Stimulated activated CD8-positive, alpha-beta memory T cell treated with anti-CD3 and anti-CD28 coated beads, Interleukin-4, amount 100 ng/mL, for 4 hours (primary cell): ENCODE measurements at places on chromosomes 1 and 21.

DNA sequence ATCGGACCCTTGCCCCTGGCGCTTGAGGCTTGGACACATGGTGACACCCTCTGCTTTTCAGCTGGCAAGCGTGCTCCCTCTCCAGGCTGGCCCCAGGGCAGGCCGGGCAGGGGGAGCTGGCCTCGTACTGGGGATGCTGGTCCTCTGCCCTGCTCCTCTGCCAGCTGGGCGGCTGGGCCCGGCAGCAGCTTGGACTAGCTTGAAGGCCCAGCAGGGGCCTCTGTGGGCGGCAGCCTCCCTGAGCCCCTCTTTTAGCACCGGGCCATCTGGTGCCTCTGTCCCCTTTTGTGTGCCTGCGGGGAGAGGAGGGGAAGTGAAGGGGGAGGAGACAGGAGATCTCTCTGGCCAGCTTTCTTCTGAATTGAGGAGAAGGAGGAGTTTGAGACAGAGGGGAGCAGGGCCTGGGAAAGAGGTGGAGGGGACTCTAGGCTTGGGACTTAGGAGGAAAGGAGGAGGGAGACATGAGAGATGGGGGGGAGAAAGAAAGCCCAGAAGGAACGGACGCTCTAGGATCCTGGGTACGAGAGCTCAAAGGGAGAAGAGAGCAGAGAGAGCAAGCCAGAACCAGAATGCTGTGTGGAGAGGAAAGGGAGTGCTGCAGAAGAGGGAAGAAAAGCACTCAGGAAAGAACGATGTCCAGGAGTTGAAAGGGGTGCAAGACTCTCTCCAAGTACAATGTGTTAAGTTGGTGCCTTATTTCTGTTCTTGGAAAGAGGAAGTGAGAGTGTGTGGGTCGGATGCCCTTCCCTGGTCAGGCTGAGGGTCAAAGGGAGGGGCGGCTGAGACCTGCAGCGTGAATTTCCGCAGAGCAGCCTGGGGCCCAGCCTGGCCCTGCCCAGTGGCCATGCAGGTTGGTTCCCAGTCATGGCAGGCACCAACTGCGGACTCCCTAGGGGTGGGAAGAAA is 40.3 kb downstream of the IER5 start:
- DNase-seq, result no peak

DNA sequence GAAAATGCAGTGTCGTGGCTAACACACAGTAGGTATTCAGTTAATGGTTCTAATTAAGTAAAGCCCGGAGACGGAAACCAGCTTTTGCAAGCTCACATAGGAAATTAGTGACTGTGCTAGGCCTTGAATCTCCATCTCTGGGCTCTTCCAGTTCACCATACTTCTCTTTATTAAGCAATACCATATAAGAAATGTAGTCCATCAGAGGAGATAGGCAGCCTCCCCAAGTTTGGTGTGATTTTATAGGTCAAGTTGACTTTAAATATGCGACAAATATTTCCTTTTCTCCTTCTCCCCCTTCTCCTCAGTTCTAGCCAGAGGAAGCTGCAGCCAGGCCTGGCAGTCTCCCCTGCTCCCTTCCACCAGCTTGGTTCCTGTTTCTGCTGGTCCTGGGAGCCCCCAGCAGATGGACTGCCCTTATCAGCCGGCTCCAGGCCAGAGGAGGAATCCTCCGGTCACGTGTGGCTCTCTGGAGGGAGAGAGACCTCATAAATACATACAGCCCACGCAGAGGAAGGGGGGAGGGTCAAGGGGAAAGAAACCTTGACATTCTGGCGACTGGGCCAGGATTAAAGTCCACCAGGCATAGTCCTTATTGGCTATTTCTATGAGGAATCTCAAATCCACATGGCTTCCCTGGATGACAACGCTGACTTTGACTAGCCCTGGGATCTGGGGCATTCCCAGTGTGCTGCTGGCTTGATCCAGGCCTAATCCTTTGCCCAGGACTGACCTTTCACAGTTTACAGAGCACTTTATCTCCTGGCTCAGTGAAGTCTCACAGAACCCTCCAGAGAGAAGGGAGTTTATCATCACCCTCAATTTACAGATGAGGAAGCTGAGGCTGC is 115.1 kb upstream of the JUN start:
- DNase-seq, result no peak

DNA sequence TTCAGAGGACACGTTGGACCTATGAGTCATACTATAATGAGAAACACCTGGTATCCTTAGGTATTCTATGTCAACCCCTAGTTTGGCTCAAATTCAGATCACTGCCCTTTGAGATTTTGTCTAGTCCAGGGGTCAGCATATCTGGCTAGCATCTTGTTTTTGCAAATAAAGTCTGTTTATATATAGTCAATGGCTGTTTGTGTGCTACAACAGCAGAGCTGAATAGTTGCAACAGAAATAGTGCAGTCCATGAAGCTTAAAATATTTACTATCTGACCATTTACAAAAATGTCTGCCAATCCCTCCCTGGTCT is 48.5 kb upstream of the EDEM3 start:
- DNase-seq, result no peak

GRCh38 chr1:1037366-1038327 is 17.7 kb downstream of the AGRN start:
- DNase-seq, result no peak

DNA sequence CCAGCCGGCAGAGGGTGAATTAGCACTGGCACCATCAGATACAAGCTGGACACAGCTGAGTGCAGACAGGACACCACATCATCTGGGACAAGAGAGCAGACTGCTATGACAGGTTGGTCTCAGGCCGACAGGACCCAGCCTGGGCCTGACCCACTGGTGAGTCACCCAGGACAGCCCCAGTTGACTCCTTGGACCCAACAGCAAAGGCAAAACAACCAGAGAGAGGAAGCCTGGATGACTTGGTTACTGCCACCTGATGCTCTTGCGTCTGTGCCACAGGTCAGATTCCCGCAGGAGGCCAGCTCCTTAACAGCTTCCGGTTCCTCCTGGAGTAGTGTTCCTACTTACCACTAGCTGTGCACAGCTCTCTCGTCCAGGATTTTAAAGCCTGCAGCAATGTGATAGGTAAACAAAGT is 18.5 kb downstream of the CCN1 start:
- no peak for DNase-seq

- DNase-seq, result no peak
Measured at GRCh38 chr1:158806916-158807536, 24.1 kb upstream of the MNDA start.

GRCh38 chr1:39957299-39958015 is 2.5 kb downstream of the MFSD2A start:
- DNase-seq, result no peak

GRCh38 chr1:241714321-241715218 is 62.5 kb downstream of the WDR64 start:
- DNase-seq, result no peak

DNA sequence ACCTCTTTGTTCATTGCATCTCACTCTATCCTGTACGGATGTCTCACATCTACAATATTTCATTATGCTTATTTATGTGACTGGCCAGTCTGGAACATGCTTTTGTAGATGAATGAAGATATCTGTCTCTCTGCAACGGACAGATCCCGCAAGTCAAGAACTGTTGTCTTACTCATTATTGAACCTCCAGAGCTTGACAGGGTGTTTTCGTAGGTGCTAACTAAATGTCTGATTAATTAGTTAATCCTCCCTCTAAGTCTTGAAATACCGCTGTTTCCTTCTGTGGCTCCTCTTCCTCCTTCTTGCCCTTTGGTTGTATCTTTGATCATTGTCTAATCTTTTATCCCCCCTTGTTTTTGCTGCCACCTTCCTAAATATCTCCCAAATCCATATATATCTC is 3.2 kb upstream of the C1orf162 start:
- DNase-seq, result no peak

GRCh38 chr1:184513421-184513820 is 126.6 kb downstream of the C1orf21 start:
- DNase-seq, result no peak

DNA sequence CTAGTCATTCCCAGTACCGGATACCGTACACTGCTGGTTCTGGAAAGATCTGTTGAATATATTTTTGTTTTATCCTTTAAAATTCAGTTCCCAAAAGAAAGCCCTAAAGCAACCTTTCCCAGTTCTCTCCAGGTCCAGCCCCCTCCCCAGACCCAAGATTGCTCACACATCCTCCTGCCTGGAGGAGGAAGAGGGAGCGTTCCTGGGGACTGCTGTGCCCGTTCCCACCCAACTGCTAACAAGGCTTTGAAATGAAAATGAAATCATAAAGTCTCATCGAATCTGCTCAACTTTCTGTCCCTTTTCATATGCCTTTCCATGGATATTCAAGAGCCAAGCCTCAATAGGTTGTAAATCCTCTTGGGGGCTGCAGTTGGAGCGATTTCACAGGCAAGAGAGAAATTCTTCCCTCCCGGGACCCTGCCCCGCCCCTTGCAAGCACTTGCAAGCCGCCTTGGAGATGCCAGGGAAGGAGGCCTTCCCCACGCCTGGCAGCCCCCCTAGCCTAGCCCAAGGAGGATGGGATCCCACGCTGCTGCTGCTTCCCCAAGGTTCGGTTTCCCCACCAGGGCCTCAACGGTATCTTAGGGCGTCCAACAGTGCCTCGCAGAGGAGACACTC is 113.2 kb upstream of the CACHD1 start:
- DNase-seq, result no peak

GRCh38 chr1:205668951-205669340 is 11.4 kb downstream of the SLC45A3 start:
- DNase-seq, result no peak

DNA sequence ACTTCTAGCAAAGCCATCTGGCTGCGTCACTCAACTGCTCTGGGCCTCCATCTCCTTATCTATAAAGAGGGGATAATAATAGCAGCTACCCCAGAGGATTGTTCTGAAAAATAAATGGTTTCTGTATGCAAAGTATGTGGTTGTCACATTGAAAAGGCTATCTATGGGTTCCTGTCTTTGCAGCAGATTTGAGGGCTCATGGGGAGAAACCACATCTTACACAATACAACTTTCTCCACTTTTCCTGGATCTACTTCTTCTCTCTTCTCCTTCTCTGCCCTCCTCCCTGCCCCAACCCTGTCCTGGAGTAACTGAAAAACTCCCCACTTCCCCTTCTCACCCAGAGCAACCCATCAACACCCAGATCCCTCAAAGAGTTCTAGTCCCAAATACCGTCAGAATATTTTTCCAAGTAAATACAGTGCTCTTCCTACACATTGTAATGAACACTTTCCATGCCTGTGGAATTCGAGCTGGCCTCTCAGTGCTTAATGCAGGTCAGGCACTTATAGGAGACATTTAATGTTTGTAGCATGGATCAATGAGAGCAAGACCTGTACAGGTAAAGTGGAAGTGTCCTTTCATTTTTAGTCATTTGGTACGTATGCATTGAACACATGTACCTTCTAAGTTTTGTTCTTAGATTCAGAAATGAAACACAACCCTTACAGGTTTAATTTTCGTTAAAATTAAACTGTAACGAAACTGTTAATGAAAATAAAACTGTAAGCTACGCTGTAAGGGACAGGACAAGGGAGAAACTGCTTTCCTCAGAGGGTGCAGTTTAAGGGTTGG is 131.9 kb downstream of the AK5 start:
- DNase-seq, result no peak

GRCh38 chr1:16172218-16172830 is 16.5 kb upstream of the EPHA2 start:
- DNase-seq, result no peak
